ENCODE measurements at places on chromosomes 2 and 18. TPM values are rescaled to one million over a fixed set of nuclear protein-coding genes. Genes with fewer than 3 reads are reported as not detected.
A peak's percentile ranks its signal among the peaks of the same experiment; 100 is the strongest.

DNA sequence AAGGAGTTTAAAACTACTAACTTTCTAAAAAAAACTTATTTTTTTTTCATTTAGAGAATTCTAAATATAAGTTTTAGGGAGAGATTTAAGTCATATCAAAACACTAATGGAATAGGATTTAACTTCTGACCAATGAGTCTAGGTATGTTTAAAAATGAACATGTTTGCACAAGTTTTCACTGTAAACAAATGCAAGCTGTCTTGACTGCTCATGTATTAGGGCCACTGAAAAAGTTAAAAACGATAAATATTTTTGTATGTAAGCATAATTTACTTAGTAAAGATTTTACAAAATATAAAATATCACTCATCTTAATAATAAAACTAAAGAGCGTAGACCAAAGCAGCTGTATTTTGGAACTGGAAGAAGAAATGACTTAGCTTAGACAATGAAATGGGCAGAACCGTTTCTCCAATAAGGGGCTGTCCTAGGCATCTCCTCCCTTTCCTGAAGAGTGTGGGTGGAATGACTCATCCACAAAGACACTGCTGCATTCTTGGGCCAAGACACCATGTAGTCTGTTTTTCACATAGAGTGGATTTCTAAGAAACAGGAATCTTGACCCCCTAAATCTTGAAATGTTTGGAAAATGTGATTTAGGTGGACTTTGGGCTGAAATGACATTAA is 118.8 kb downstream of the MEP1B start:
- peak; percentile 85 for DNase-seq

GRCh38 chr2:170084820-170085491 is 93.0 kb upstream of the MYO3B start:
- DNase-seq = no peak

DNA sequence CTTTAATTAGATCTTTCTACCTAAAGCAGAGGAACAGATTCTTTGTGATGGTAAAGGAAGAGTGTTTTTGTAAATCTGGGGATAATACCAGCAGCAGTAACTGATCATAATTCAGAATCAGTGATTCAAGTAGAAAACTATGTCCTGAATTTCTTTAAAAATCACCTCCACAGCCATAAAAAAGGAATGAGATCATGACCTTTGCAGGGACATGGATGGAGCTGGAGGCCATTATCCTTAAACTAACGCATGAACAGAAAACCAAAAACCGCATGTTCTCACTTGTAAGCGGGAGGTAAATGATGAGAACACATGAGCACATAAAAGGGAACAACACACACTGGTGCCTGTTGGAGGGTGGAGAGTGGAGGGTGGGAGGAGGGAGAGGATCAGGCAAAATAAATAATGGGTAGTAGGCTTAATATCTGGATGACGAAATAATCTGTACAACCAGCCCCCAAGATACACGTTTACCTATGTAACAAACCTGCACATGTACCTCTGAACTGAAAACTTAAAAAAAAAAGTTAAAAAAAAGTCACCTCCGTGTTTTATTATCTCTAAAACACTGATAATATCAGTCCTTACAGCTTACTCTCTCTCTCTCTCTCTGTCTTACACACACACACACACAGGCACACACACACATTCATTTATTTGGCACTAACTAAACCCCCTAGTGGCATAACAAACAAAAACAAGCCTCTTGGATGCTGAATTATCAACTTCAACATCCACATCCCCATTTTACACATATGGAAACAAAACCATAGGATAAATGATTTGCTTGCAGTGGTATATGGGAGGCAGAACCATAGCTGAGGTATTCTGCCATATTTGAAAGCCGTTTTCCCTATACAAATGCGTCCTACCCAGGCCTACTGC is 1.4 kb downstream of the TM4SF20 start:
- DNase-seq = no peak

- DNase-seq = no peak
These were observed 181.5 kb downstream of the NAPG start for GRCh38 chr18:10707294-10707693.

DNA sequence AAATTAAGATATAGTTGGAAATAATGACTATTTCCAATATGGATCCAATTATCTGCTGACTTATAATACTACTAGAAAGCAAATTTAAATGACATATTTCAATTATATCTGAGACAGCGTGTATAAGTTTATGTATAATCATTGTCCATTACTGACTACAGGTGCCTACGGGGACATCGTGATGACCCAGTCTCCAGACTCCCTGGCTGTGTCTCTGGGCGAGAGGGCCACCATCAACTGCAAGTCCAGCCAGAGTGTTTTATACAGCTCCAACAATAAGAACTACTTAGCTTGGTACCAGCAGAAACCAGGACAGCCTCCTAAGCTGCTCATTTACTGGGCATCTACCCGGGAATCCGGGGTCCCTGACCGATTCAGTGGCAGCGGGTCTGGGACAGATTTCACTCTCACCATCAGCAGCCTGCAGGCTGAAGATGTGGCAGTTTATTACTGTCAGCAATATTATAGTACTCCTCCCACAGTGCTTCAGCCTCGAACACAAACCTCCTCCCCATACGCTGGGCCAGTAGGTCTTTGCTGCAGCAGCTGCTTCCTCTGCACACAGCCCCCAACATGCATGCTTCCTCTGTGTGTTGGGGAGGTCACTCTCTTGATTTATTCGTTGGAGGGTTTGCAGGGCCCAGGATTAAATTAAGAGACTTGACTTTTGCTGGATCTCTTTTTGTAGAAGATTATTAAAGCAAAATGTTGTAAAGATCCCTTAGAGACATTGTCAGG is 194.4 kb downstream of the RPIA start:
- peak; percentile 2 for DNase-seq

GRCh38 chr2:135590619-135591260 is 59.5 kb downstream of the R3HDM1 start:
- DNase-seq = no peak

DNA sequence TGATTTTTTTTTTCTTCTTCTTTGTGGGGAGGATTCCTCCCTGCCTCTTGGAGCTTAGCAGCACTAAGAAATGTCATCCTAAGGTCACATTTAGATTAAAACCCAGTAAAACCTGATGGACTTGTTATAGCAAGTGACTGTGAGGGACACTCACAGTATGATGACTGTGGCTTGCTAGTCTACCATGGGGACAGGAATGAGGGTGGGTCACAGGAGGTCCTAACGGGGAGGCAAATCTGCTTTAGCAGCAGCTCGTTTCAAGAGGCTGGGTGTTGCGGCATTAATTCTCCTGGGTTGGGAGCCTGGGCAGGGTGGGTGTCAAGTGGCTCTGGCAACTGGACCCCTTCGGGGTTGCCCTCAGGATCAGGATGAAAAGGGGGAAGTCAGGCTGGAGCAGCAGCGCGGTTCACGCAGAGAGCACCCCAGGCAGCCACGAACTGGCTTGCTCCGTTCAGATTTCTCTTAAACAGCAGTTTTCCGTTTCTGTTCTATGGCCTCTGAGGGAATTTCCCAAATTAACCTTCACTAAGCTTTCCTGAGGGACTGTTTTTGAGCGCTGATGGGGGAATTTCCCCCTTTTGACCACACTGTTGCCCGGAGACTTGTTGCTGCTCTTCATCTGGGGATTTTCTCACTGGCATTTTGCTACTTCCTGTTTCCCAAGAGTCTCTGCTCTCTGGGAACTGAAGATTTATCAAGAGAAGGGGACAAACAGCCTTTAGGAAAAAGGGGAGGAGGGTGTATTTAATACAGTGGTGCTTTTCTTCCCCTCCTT is 59.8 kb upstream of the PELI1 start:
- peak; percentile 46 for DNase-seq

- no peak for DNase-seq
These were observed 36.4 kb downstream of the CTIF start for GRCh38 chr18:48575301-48575657.

GRCh38 chr2:121547646-121548045 is 17.0 kb downstream of the RNU4ATAC start:
- DNase-seq = no peak

- DNase-seq = no peak
These were observed 138.3 kb upstream of the ETAA1 start for GRCh38 chr2:67258831-67259230.

DNA sequence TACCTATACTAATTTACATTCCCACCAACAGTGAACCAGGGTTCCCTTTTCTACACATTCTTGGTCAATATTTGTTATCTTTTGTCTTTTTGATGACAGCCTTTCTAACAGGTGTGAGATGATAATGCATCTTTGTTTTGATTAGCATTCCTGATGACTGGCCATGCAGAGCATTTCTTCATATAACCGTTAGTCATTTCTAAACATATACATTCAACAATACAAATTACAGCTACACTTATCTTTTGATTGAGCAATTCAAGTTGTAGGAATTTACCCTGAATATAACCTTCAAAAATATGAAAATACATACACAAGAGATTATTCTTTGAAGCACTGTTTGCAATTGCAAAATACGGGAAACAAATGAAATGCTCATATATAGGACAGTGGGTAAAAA is 94.9 kb downstream of the TMEM131 start:
- DNase-seq = no peak

GRCh38 chr2:169977530-169977929 is 150.3 kb downstream of the UBR3 start:
- DNase-seq = no peak

DNA sequence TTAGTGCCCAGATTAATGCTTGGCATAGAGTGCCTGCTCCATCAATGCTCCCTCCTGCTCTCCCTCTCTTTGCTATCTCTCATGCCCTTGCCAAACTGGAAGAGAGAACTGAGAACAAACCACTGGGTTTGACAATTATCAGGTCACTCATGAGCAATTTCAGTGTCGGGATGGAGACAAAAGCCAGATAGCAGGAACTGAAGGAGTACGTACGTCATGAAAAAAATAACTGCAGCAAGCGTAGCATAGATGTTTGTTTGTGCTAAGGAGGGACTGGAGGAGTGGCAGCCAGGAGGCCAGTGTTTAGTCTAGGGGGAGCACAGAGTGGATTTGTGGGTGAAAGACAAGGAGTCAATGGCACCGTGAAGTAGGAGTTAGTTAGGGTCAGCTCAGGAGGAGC is 113.3 kb downstream of the POLE4 start:
- no peak for DNase-seq

ACMSD gene
- not detected for total RNA-seq

TEKT4 gene
- total RNA-seq = not detected

SLC38A11 gene
- total RNA-seq = not detected

NEU2 gene
- not detected for total RNA-seq

SERPINB3 gene
- not detected for total RNA-seq

HSPE1 gene
- 57.1 TPM for total RNA-seq

L3MBTL4 gene
- total RNA-seq = 2.8 TPM

TRAPPC12 gene
- 49.4 TPM for total RNA-seq

IL37 gene
- total RNA-seq = not detected

ASTL gene
- total RNA-seq = not detected

DNAJC5G gene
- total RNA-seq = 0.44 TPM

COL4A4 gene
- under 0.01 TPM for total RNA-seq

All from lung microvascular endothelial cell (primary cell).